ENCODE measurements at places on chromosomes 16 and 17. TPM values are rescaled to one million over a fixed set of nuclear protein-coding genes. Genes with fewer than 3 reads are reported as not detected.

DNASE1L2 gene
- 0.87 TPM for total RNA-seq

PPP1R27 gene
- total RNA-seq = not detected

PIPOX gene
- 1.1 TPM for total RNA-seq

RAC3 gene
- 9.0 TPM for total RNA-seq

PRSS27 gene
- 0.75 TPM for total RNA-seq

BAHCC1 gene
- 3.3 TPM for total RNA-seq

ACOX1 gene
- total RNA-seq = 63.2 TPM

KRTAP9-4 gene
- not detected for total RNA-seq

ST6GALNAC2 gene
- 0.89 TPM for total RNA-seq

GUCY2D gene
- under 0.01 TPM for total RNA-seq

GCGR gene
- not detected for total RNA-seq

RAB26 gene
- 1.1 TPM for total RNA-seq

SNX20 gene
- total RNA-seq = not detected

TMEM238L gene
- not detected for total RNA-seq

IKZF3 gene
- not detected for total RNA-seq

RABEP2 gene
- total RNA-seq = 42.5 TPM

HAP1 gene
- total RNA-seq = under 0.01 TPM

NHLRC4 gene
- total RNA-seq = 2.0 TPM

CEP20 gene
- 56.2 TPM for total RNA-seq

CENPV gene
- total RNA-seq = 35.5 TPM
